ENCODE measurements at places on chromosomes 5 and 9. TPM values are rescaled to one million over a fixed set of nuclear protein-coding genes. Genes with fewer than 3 reads are reported as not detected.

GRCh38 chr5:72121052-72121779, 13.9 kb downstream of the MAP1B start:
- no peak for DNase-seq

DNA sequence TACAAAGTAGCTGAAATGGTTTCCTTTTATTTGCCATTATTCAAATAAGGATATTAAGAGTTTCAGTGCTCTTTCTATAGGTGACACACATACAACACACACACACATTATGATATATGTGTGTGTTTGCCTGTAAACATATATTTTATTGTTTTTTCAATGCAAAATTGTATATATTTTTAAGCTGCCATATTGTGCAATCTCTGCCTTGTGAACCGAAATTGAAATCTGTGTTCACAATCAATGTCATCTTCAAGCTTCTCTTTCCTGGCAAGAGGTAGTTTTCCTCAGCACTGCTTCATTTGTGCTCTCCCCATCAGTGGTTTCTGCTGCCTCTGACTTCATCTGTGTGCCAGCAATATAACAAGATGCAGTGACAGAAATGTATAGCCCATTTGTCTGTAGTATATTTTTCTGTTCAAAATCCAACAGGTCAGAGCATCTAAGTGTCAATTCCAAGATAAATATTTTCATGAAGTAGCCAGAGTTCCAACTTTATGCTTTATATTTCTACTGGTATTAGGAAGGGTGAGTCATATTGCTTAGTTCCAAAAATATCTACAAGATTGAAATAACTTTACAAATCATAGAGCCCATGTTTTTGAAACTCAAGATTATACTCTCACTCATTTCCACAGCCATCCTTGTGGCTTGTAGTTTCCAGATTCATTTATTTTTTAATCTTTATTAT, 1704.8 kb upstream of the CDH9 start:
- DNase-seq = peak; percentile 3

GRCh38 chr5:178515776-178516503, 74.3 kb downstream of the COL23A1 start:
- no peak for DNase-seq

DNA sequence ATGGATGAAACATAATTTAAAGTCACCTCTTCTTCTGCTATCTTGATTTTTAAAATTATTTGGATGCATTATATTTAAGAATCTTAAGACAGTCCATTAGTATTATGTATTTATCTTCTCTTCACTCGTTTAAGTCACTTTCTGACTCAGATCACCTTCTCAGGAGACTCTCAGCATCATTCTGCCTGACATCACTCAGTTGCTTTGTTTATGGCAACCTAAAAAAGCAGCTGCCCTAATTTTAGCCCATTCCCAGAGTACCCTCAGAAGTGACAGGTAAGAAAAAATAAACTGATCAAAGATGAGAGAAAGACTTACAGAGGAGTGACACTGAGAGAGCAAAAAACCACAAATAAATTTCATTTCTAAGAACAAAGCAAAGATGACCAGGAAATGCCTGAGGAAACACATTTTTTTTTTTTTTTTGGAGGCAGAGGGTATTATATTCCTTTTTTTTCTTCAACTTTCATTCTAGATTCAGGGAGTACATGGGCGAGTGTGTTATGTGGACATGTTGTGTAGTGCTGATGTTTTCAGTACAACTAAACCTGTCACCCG, 140.5 kb downstream of the MUSK start:
- no peak for DNase-seq

DNA sequence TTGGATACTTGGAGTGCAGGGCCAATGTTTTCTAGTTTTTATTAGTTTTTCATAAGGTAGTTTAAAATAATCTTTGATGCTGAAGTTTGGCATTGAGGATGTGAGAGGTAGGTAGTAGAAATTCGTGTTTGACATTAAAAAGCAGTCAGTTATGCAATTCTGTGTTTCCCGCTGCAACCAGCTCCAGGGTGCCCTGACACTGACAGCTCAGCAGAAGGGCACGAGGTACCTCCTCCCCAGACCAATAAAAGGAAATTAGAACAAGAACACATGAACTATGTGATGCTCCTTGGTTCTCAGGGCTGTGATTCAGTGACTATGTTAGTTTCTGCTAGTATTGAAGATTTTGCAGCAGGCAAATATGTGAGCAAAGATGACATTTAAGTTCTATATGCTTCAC, 40.2 kb downstream of the NSUN2 start:
- DNase-seq = no peak

C9 gene
- polyA plus RNA-seq = 0.44 TPM

RGS3 gene
- polyA plus RNA-seq = 61.2 TPM

CDC25C gene
- polyA plus RNA-seq = 2.6 TPM

LCN10 gene
- polyA plus RNA-seq = 8.4 TPM

LCN6 gene
- polyA plus RNA-seq = 0.33 TPM
